ENCODE measurements at places on chromosomes 6 and 20.
A peak's percentile ranks its signal among the peaks of the same experiment; 100 is the strongest.

DNA sequence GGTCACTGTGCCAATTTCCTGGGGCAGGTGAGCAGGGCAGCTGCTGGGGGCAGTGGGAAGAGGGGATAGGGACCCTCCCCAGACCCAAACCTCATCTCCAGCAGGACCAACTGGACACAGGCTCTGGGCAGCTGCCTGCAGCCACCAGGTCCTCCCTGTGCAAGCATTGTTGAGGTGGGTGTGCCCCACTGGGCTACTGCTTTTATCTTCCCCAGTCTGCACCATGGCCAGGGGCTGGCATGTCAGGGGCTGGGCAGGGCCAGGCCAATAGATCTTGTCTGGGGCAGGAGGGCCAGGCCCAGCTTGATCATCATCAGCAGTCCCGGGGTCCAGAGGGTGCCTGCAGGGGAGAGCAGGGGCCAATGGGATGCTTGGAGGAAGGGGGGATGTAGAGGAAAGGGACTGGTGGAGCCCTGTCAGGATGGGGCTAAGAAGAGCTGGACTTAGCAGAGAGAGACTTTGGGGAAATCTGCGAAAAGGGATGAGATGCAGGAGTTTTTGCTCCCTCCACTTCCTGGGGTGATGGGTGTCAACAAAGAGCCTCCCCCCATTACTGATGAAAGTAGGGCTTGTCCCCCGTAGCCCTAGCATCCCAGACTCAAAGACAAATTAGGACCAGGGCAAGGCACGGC is 5.7 kb downstream of the EBF4 start:
- DNase-seq, result no peak

- DNase-seq, result peak; percentile 3
Observed at GRCh38 chr6:45420083-45420908, 42.6 kb upstream of the SUPT3H start.

DNA sequence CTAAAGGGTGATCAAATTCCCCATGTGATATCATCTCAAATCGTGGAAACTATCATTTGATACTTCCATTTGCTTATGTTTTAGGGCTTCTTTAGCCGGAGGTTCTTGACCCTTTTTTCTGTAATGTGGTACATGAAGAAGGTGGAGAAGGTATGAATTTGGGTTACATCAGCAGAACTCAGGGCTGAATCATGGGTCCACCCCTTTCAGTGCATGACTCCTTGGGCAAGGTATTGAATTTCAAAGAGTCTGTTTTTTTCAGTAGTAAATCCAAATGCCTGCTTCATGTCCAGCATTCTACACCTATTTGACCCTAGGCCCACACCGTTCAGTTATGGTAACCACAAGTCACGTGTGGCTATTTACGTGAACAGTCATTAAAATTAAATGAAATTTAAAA is 30.6 kb upstream of the QKI start:
- no peak for DNase-seq

- no peak for DNase-seq
Observed at GRCh38 chr20:37558779-37559178, 31.1 kb upstream of the BLCAP start.

DNA sequence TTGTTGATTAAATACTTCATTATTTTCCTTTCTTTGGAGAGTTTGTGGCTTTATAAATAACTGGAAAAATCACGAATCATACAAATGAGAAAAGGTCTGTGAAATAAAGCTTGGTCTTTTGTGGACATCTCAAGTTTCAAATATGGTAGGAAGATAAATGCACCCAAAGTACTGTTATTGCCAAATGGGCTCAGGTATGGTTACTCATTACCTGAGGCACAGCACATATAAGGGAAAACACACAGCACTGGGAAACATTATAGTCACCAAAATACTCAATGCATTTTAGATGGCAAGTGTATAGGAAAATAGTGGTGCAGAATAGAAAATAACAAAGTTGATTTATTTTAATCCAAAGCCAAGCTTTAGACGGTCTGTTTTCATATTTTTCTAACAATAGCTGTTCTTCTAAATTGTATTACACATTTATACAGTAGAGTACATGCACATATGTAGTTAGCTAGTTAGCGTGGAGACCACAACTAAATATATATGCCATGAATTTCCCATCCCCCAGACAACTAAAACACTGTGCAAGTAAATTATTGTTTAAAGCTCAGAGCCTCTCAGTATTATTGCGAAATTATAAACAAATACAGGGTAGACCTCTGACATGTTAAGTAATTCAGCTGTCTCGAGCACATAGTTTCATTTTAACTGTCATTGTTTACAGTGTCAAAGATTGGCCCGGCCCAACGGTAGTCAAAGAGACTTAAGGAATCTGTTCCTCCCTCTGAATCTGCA is 336.0 kb downstream of the SYNE1 start:
- no peak for DNase-seq

- peak; percentile 40 for DNase-seq
Observed at GRCh38 chr6:43377710-43378229, 8.3 kb upstream of the ZNF318 start.

DNA sequence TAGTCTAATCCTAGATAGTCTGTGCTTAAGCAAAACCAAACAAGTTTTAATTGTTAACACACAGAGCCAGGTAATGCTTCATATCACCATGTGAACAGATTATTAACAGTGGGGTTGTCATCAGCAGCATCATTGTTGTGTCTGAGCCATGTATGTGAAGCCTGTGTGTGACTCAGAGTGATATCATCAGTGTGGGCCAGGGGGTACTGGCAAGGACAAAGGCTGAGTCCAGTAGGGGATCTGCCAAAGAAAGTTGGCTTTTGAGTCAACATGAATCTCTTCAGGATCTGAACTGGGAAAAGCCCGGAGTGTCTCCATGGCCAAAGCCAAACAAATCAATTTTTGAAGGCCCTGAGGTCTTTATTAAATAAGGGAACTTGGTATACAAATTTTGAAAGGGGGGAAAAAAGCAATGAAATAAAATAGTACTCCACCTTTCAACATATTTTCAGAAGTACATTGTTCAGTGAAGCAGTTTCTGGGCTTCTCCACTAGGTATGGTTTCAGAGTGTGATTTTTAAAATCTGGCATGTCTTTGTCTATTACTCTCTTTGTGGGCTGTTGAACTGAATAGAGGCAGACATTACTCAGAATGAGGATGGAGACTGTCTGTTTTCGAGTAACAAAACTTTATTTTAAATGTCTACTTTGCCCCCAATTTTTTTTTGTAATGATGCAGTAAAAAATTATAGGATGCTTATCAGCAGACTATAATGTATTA is 444.2 kb upstream of the JAG1 start:
- no peak for DNase-seq

DNA sequence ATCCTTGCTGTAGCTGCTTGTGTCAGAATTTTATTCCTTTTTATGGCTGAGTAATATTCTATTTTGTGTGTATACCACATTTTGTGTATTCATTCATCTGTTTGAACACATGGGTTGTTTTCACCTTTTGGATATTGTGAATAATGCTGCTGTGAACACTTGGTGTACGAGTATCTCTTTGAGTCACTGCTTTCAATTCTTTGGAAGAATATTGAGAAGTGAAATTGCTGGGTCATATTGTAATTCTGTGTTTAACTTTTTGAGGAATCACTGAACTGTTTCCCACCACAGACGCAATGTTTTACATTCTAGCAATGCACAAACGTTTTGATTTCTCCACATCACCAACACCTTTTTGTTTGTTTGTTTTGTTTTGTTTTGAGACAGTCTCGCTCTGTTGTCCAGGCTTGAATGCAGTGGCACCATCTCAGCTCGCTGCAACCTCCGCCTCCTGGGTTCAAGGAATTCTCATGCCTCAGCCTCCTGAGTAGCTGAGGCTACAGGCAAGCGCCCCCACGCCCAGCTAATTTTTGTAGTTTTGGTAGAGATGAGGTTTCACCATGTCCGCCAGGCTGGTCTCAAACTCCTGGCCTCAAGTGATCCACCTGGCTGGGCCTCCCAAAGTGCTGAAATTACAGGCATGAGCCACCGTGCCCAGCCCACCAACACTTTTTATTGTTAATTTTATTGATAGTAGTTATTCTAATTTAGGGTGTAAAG is 21.7 kb downstream of the CPXM1 start:
- DNase-seq, result no peak

GRCh38 chr20:20292472-20292871 is 75.4 kb upstream of the INSM1 start:
- no peak for DNase-seq

DNA sequence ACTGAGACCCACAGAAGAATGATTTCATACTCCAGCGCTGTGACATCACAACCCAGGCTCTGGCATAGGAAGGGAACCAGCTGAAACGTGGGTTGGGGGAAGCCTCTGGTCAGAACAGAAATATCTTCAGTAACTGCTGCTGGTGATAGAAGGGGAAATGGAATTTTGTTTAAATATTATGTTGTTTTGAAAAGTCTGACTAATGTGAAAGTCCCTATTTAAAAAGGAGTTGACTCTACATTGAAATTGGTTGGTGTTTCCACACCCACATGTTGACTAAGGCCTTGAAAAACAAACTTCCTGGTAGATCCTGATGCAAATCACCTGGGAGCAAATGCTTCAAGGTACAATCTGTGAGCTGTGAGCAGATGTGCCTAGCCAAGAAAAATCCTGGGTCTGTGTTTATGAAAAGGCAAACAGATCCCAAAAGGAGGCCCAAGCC is 24.5 kb upstream of the TCP11 start:
- DNase-seq, result peak; percentile 75

DNA sequence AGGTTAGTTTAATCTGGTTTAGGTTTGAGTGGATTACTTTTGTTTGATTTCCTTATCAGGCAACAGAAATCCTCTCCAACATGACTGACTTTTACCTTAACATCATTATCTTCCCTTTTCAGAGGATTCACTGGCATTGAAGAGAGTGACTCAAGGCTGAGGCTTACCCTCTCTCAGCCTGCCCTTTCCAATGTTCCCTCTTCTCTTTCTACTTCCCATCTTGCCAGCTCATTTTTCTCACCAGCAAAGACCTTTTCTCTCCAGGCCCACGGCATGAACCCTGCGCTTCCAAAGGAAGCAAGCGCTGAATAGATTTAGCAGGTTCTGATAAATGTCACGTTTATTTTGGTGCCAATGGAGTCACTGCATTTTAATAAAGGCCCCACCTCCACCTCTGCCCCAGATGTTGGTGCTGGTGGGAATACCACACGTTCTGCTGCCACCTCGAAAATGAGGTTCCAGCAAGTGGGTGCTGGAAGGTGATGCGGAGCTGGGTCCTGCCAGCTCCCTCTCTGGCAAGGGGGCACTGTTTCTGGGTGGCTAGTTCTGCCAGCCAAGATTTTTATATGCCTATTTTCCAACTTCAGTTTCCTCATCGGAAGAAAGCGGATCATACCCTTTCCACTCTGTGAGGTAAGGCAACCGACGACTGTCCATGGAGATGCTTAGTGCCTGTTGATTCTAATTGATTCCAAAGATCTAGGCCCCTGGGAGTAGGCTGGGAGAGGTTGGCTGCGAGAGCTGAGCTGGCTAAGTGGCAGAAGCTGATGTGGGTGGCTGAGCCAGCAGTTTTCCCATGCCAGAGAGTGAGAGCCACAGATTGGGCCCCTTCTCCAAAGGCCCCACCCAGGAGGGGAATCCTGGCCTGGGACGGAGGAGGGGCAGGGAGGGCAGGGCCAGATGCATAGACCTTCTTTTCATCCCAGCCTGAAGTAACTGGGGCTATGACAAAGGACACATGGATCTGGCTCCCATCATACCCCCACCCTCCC is 87.7 kb upstream of the MAFB start:
- no peak for DNase-seq
